IPS DF 6.9 (cell line): ENCODE measurements at places on chromosomes 11 and 22.

GRCh38 chr11:108774037-108774730 is 109.3 kb downstream of the DDX10 start:
- DNase-seq: no peak

GRCh38 chr11:8390851-8391612 is 127.4 kb upstream of the LMO1 start:
- DNase-seq: no peak

DNA sequence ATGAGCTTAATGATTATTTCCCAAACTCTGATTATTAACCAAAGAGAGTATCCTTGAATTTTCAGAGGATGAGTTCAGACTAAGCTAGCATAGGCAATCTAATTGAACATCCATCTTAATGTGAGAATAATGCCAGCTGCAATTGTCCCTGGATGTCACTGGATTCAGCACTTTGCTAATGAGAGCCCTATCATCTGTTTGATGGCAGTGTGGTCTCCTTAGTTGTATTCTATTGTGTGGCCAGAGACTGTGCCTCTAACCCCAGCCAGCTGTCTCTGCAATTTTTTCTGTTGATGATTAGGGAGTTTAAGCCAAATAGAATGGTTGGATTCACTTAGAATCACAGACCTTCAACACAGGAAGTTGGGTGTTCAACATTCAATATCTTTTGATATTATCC is 1249.5 kb downstream of the FAM181B start:
- no peak for DNase-seq

DNA sequence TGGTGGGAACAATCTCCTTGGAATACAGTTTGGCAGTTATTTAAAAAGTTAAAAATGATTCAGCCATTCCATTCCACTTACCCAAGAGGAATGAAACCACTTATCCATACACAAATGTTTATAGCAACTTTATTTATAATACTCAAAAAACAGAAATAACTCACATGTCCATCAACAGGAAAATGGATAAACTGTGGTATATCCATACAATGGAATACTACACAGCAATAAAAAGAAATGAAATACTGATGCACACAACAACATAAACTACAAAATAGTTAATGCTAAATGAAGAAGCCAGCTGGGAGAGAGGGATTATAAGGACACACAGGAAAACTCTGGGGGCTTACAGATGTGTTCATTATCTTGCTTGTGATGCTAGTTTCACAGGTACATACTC is 64.7 kb downstream of the FCHSD2 start:
- DNase-seq: no peak

GRCh38 chr11:114587398-114587953 is 8.1 kb downstream of the NXPE4 start:
- no peak for DNase-seq

GRCh38 chr11:86204356-86204755 is 40.2 kb upstream of the EED start:
- DNase-seq: no peak

DNA sequence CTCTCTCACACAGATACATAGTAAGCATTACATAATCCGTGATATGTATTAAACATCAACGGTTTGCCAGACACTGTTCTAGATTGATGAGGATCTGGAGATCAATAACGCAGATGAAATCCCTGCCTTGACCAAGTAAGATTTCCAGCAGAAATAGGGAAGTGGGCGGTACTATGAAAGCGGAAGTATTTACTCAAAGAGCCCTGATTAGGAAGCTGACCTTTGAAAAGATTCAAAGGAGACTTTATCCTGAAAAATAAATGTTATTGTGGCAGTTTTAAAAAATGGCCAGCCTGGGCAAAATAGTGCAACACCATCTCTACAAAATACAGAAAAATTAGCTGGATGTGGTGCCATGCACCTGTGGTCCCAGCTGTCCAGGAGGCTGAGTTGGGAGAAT is 26.8 kb downstream of the GAB2 start:
- DNase-seq: no peak

- DNase-seq: no peak
Measured at GRCh38 chr11:23423104-23423503, 562.8 kb upstream of the CCDC179 start.
